ENCODE measurements at places on chromosomes 7 and 10. TPM values are rescaled to one million over a fixed set of nuclear protein-coding genes. Genes with fewer than 3 reads are reported as not detected.

LYZL1 gene
- not detected for polyA plus RNA-seq

IL15RA gene
- polyA plus RNA-seq = 5.7 TPM

GDF2 gene
- polyA plus RNA-seq = 0.28 TPM

PDE1C gene
- 4.5 TPM for polyA plus RNA-seq

- no peak for DNase-seq
These were observed 163.5 kb downstream of the SH3PXD2A start for GRCh38 chr10:103691723-103692435.

DNA sequence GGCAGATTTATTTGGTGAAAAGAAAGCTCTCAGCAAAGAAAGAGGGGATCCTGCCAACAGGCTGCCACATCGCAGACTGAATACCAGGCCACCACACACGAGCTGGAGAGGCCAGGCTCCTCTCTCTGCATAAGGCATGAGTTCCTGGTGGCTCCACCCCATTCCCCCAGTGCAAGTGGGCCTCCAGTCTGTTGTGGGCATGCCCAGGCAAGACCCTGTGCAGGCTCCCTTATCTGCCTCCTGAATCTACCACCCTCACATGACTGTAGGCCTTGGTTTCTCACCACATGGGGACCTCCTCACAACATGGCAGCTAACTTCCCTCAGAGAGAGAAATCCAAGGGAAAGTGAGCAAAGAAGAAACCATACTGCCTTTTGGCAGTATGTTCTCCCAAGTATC is 26.7 kb upstream of the CUL1 start:
- DNase-seq = no peak

DNA sequence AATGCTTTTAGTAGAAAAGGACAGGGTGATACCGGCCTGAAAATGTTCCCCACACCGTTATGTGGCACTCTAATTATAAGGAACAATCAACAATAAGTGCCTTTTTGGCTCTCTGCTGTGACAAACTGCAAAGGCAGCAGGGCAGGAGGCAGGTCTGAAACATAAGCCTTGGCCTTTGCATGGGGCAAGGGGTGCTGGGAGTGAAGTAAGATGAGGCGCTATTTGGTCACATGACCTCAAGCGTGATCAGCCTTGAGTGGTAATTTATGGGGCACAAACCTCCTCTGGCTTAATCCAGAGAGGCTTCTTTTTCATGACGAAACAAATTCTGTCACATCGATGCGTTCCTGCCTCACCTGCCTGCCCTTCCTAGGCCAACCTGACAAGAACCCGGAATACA is 202.7 kb downstream of the TAX1BP1 start:
- DNase-seq = no peak

DNA sequence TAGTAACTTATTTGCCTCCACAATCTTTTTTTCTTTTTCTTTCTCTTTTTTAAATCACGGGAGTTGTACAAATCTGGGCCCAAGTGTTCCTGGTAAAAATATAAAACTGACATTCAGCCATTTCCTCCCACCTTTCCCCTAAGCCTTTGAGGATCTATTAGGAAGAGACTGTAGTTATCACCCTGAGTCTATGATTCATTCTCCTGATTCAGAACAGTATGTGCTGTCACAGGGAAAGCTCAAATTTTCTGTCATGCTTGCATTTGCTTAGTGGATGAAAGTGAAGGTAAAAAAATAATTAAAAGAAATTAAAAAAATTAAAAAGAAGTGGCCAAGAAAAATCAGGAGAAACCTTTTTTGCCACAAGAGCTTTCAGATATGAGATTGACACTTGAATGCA is 71.7 kb downstream of the KIF20B start:
- no peak for DNase-seq

DNA sequence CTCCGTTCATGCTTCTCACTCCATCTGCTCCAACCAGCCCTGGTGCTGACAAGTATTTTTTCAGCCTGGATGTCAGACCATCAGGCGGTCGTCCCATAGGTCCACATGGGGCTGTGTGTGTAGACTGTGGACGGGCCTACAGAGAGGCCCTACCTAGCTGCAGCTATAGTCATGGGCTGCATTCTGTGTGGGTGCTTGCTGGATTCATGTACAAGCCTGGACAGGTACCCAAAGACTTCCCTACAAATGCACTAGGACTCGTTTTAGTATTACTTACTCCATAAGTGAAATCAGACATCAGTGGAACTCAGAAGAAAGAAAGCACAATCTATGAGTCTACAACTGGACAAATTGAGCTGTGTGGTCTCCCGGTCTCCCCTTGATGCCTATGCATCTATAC is 146.8 kb downstream of the PKD1L1 start:
- DNase-seq = no peak
